SHP77 (cell line): ENCODE measurements at places on chromosomes 12 and 14.

DNA sequence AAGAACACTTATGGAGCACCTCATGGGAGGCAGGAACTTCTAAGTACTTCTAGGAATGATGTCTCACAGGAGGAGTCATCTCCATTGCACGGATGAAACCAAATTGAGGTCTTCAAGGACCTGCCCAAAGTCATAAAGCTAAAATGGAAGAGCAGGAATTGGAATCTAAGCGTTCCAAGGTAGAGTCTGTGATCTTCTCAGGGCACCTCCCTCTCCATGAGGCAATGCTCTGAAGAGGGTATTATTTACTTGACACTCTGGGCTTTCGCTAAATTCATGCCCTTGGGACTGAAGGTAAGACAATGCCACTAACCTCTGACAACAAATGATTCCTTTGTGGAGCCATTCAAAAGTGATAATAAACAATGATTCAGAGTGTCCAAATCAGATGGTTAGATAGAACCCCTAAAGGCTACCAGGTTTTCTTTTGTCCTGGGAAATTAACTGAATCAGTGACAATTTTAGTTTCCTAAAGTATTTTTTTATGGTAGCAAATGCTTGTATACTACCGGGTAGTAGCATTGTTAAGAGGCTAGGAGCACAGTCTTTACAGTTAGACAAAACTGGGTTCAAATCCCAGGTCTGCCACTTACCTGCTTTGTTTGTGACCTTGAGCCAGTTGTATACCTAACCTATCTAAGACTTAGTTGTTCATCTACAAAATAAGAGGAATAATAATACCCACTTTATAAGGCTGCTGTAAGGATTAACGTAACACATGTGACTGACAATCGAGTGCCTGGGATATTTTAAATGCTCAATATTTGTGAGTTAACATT, 12.3 kb downstream of the HMGA2 start:
- DNase-seq, result no peak

- no peak for DNase-seq
Observed at GRCh38 chr12:18165422-18165871, 75.5 kb upstream of the RERGL start.

DNA sequence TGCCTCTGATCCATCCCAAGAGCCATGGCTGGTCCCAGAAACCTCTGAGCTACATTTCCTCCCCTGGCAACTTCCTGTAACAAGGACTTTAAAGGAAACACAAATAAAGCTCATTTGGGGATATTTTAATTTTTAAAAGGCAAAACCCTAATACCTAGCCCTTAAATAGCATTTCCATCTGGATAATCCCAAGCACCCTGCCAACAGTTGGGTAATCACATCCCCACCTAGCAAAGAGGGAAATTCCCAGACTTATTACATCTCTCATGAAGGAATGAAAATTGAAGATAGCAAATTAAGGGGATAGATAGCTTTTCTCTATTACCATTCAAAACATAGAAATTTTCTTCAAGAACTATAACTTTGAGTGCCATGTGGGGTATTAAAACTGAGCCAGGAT, 213.7 kb upstream of the BMP4 start:
- no peak for DNase-seq

DNA sequence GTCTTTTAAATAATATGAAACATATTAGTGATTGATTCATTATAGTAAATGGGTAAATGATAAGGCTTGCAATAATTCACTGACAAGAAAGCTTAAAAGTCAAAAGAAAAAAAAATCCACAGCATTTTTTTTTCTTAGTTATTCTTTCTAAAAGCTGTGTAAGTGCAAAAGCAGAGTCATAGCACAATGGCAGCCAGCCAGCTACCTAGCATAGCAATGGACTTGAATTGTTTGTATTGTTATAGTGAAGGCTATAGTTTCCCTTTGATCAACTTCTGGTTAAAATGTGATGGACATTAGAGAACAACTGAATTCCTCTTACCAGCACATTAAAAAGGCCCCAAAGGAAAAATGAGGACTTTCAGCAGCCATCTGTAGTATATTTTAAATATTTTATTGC, 232.1 kb downstream of the NAV3 start:
- DNase-seq, result no peak

DNA sequence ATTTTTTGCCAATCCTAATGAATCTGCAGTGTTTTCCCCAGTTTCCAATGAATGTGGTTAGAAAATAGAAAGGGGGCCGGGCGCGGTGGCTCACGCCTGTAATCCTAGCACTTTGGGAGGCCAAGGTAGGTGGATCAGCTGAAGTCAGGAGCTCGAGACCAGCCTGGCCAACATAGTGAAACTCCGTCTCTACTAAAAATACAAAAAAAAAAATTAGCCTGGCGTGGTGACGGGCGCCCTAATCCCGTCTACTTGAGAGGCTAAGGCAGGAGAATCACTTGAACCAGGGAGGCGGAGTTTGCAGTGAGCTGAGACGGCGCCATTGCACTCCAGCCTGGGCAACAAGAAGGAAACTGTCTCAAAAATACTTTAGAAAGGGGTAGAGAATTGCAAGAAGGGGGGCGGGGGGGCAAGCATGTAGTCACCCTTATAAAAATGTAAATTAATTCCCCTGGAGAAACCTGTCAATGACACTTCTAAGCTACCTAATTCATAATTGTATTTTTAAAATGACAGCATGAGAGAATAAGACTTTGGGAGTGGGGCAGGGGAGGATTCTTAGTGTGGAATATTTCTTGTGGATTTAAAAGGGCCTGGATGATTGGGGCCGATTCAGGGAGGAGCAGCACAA, 1.7 kb downstream of the KLHDC2 start:
- DNase-seq, result no peak

- DNase-seq, result no peak
Observed at GRCh38 chr14:59707778-59708561, 131.4 kb upstream of the CCDC175 start.

DNA sequence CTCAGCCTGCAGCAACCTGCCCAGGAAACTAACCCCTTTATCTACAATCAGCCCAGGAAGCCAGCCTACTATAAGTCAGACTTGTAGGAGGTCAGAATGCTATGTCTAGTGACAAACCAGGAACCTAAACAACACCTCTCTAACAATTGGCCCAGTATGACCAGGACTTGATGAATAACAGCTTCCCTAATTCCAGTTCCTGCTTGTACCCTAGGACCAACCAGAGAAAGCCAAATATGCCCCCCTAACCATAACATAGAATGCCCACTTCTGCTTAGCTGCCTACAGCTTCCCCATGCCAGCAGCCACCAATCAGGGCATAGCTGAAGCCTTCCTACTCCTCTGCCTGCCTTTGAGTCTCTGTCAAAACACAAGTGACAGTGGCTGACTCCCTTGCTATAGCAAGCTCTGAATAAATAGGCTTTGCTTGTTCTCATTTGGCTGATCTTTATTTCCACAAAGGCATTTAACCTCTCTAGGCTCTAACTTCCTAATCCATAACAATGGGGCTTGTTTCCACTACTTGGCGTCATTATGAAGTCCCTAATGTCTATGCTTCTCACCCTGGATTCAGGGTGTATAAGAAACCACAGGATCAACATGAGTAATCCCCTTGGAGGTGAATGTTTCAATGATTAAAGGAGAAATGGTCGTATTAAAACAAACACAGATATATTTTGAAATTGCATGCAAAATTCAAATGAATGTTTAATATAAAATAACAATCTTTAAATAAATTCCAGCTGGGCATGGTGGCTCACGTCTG, 220.2 kb downstream of the ANO6 start:
- no peak for DNase-seq

DNA sequence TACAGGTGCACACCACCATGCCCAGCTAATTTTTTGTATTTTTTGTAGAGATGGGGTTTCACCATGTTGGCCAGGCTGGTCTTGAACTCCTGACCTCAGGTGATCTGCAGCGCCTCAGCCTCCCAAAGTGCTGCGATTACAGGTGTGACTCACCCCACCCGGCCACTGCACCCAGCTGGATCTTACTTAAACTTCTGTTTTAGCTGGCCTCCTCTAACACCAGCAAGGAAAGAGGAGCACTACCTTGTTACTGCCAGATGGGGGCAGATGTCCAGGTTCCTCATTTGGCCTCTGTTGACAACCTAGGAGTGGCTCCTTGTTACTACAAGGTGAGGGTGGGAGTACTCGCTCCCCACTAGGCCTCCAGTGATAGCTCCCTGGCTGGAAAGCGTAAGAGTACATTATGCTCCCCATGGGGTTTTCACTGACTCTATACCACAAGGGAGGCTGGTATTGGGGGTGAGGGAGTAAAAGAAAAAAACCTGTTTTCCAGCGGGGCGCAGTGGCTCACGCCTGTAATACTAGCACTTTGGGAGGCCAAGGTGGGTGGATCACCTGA, 13.2 kb upstream of the ARF6 start:
- peak; percentile 58 for DNase-seq

- no peak for DNase-seq
Observed at GRCh38 chr12:65670775-65671174, 153.5 kb upstream of the HMGA2 start.

DNA sequence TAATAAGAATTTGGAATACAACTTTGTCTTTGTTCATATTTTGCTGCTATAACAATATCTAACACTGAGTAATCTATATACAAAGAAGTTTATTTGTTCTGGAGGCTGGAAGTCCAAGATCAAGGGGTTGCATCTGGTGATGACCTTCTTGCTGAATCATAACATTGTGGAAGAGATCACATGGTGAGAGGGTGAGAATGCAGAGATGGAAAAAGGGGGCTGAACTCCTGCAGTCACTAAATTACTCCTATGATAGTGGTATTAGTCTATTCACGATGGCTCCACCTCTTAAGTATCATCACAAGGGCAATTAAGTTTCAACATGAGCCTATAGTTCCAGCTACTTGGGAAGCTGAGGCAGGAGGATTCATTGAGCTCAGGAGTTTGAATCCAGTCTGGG, 4.5 kb upstream of the AKAP6 start:
- no peak for DNase-seq

- DNase-seq, result no peak
Observed at GRCh38 chr12:17540921-17541320, 549.1 kb downstream of the RERGL start.

- DNase-seq, result peak; percentile 22
Observed at GRCh38 chr12:66352197-66352596, 49.9 kb downstream of the HELB start.

GRCh38 chr14:99260116-99260515, 11.9 kb downstream of the BCL11B start:
- no peak for DNase-seq

DNA sequence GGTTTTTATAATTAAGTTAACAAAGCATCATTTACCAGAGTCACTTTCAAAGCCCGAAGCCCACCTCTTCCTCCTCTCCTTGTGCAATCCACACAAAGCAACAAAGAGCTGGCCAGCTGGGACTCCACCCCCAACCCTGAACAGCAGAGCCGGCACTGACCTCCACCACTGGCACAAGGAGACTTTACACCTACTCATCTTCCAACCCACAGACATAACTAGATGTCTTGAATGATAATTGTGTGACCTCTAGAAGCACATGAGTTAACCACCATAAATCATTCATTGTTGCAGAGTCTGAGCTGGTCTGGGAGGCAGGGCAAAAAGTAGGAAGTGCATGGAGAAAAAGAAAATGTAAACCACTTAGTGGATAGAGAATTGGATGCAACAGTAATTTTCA, 72.2 kb downstream of the ST8SIA1 start:
- no peak for DNase-seq

- DNase-seq, result no peak
Observed at GRCh38 chr14:96376093-96376492, 12.8 kb downstream of the GSKIP start.

DNA sequence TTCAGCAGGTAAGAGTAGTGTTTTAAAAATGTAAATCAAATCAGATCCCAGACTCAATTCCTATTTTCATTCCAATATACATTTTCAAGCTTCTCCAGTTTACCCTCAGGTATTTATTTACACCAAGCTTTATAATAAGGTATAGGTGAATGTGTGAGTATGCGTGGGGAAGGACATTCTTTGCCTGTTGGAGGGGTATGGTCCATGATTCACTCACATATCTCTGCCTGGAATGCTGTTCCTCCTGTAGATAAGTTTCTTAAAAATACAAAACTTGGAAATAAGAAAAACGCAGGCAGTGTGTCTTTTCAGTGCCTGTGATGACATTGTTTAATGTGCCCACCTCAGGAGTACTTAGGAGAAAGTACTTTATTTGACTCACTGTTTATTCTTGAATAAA, 118.6 kb downstream of the CCDC91 start:
- DNase-seq, result no peak

DNA sequence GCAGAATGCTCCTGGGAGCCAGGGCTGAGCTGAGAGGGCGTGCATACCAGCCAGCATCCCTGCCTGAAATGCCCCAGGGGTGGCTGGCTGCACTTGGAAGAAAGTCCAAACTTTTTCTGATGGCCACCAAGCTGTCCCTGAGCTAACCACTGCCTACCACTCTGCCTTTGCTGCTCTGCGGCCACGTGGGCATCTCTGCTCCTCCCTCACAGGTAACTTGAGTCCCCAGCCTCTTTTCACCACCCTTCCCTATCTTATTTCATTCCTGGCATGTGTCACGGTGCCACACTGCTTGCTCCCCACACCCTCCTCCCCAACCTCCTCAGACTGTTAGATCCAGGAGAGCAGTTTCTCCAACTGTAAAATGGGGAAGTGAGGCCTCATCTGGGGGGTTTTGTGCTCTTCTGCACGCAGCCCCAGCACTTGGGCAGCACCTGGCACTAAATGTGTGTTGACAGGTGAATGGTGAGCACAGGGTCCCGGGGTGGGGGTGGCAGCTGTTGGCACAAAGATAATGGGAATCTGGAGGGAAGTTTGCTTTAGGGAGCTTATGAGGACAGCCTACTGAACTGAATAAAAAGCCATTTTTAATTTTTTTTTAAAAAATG, 113.0 kb downstream of the GLT1D1 start:
- no peak for DNase-seq

DNA sequence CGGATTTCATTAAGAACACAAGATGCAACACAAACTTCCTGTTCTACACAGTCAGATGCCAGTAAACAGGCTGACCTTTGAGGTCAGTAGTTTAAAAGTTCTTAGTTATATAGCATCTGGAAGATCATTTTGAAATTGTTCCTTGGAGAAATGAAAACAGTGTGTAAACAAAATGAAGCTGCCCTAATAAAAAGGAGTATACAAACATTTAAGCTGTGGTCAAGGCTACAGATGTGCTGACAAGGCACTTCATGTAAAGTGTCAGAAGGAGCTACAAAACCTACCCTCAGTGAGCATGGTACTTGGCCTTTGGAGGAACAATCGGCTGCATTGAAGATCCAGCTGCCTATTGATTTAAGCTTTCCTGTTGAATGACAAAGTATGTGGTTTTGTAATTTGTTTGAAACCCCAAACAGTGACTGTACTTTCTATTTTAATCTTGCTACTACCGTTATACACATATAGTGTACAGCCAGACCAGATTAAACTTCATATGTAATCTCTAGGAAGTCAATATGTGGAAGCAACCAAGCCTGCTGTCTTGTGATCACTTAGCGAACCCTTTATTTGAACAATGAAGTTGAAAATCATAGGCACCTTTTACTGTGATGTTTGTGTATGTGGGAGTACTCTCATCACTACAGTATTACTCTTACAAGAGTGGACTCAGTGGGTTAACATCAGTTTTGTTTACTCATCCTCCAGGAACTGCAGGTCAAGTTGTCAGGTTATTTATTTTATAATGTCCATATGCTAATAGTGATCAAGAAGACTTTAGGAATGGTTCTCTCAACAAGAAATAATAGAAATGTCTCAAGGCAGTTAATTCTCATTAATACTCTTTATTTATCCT, 13.5 kb downstream of the PTGER2 start:
- no peak for DNase-seq
